ENCODE measurements at places on chromosomes 12 and 14.

- no peak for DNase-seq
These were observed 68.0 kb downstream of the PKP2 start for GRCh38 chr12:32828552-32828951.

- DNase-seq, result no peak
These were observed 65.1 kb downstream of the FBXW8 start for GRCh38 chr12:116975779-116976393.

DNA sequence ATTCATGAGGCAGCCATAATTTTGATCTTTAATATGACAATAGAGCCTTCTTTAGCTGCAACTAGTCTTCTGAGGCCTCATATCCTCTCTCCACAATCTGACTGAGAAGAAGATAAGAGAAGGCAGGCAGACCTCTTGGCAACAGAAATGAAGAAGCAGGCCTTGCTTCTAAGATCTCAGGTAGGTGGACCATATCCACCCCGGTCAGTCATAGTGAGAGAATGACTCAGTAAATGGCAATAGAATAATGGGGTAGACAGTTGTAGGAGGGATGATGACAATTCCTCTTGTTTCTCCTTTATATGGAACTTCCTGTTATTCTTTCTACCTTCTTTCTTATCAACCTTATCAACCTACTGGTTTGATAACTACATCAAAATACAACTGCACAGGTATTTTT lies 246.7 kb upstream of the G2E3 start:
- DNase-seq, result no peak

- DNase-seq, result peak; percentile 58
These were observed 2.6 kb downstream of the SIX4 start for GRCh38 chr14:60721326-60722106.

- DNase-seq, result no peak
These were observed 96.6 kb upstream of the NEDD1 start for GRCh38 chr12:96810477-96810876.

GRCh38 chr12:122064780-122065588 lies 13.6 kb upstream of the MLXIP start:
- DNase-seq, result no peak
